SJSA1 (cell line): ENCODE measurements at places on chromosomes 4 and X.

DNA sequence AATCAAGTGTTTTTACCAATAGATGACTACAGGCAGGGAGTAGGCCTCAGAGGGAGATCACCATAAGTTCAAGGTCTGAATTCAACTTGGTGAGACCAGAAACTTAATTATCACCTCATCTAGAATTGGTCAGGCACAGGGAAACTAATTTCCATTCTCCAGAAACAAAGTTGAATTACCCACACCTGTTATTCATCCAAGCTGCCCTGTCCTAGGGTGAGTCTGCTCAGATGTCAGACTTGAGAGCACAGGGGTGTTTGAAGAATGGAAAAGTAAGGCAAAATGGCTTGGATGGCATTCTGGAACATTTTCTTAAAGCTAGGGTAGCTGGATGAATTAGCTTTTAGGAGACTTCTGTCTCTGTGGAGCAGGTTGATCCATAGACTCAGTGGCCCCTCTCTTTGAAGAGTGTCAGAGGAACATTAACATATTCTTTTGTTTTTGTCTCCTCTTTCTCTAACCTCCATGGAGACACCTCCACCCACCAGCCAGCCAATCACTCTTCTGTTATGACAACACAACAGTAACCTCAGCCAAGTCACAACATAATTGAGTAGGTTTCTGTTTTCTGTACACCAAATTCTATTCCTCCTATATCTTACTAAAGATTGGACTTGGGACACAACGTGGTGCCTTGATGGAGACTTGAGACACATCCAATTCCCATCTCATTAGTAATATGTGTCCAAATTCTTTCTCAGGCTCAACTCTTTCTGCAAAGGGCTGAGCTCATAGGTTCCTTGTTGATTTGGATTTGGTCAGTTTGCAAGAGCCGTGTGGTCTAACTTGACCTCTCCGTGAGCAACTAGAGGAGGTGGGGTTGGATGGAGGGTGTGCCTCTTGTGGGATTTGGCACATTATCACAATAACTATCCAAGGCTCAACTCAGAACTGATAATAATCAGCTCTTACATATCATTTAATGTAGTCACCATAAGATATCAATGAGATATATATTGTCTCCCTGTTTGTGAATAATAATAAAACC is 45.1 kb downstream of the VSIG4 start:
- DNase-seq, result no peak

DNA sequence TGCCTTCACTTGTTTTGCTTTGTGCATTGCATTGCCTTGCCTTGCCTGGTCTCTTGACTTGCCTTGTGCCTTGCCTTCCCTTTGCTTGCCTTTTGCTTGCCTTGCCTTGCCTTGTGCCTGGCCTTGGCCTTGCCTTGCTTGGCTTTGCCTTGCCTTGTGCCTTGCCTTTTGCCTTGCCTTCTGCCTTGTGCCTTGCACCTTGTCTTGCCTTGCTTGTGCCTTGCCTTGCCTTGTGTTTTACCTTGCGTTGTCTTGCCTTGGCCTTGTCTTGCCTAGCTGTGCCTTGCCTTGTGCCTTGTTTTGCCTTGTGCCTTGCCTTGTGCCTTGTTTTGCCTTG is 95.3 kb downstream of the TAB3 start:
- no peak for DNase-seq

- peak; percentile 36 for DNase-seq
Measured at GRCh38 chrX:121876305-121876704, 828.9 kb downstream of the GLUD2 start.

DNA sequence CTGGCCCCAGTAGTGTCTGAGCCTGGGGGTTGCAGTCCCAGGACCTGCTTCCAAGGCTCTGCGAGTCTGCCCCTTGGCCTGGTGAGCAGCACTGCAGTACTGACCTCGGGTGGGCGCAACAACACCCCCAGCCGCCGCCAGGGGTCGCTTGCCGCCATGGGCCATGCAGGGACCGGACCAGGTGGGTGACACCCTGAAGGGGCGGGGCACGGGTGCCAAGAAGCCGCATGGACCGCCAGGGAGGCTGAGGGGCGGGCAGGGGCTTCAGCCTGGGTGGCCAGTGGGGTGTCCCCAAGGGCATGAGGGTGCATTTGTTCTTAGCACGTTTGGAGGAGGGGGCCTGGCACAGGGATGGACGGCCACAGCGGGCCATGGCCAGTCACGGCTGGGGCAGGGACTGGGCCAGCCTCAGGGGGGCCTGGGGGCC is 25.0 kb downstream of the TACC3 start:
- peak; percentile 24 for DNase-seq

GRCh38 chr4:176653401-176654220 is 139.1 kb downstream of the VEGFC start:
- DNase-seq, result no peak

- no peak for DNase-seq
Measured at GRCh38 chr4:166675411-166675810, 558.9 kb downstream of the SPOCK3 start.

GRCh38 chrX:1012678-1013300 is 199.7 kb downstream of the CRLF2 start:
- no peak for DNase-seq

DNA sequence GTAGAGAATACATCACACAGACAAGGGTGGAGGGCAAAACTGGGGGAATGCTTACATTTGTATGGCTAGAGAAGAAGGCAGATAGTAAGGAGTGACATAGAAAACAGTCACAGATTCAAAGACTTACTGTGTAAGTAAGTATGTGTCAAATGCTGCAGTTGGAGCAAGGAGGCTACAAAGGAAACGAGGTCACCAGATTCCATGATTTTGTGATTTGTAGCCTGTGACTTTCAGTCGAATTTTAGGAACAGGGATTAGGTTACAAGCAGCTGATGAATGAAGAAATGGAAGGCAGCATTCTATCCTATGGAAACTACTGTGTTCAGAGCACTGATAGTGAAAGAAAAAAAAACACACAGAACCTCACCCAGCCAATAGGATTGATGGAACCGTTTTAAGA is 407.9 kb downstream of the IL15 start:
- no peak for DNase-seq

DNA sequence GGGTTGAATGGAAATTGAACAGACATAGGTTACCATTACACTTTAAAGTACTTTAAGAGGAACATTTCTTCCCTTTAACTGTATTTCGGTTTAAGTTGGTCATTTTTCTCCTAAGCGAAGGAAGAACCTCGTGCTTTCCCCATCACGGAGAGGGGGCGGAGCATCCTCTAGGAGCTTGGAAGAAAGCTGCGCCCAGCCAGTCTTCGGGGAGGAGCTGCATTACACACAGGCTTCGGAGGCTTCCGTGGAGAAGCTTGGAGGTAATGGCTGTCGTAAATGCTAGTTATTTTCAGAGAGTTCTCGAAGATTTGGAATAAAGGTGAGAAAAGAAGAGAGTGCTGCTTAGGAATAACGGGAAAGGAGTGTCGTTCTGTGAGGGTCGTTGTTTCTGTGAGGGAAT is at the start of gene PWWP3B:
PWWP3B (plus strand) TSS at position 199 of the 400 bp plus-strand sequence. CDS start 37,128 bp downstream, outside the sequence.
- DNase-seq, result no peak

GRCh38 chr4:48653217-48654014 is 126.7 kb downstream of the FRYL start:
- no peak for DNase-seq

GRCh38 chrX:132504417-132504816 is 15.6 kb upstream of the MBNL3 start:
- no peak for DNase-seq

GRCh38 chrX:112190646-112191045 is 108.1 kb upstream of the TRPC5 start:
- no peak for DNase-seq

- no peak for DNase-seq
Measured at GRCh38 chr4:102789317-102789717, 28.5 kb upstream of the MANBA start.

DNA sequence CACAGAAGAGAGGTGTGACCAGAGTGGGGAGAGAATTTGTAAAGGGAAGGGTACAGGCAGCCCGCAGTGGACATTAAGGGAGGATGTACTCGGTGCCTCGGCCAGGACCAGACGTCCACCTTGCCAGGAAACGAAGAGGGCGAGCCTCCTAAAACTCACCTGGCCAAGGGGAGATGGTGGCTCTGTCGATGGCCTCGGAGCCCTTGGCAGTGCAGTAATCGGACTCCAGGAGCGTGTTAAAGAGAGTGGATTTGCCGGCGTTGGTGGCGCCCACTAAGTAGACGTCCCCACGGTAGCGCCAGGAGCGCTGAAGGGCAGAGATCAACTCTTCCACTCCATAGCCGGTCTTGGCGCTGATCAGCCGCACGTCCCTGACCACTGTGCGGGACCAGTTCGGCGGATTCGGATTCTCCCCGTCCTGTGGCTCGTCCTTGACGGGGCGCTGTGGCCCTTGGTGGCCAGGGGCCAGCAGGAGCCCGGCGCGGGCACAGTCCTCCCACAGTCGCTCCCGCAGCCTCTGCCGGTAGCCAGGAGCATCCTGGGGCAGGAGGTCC is 1.0 kb downstream of the NOA1 start:
- DNase-seq, result peak; percentile 28

- DNase-seq, result peak; percentile 34
Measured at GRCh38 chrX:8364369-8365141, 100.1 kb upstream of the VCX3B start.

DNA sequence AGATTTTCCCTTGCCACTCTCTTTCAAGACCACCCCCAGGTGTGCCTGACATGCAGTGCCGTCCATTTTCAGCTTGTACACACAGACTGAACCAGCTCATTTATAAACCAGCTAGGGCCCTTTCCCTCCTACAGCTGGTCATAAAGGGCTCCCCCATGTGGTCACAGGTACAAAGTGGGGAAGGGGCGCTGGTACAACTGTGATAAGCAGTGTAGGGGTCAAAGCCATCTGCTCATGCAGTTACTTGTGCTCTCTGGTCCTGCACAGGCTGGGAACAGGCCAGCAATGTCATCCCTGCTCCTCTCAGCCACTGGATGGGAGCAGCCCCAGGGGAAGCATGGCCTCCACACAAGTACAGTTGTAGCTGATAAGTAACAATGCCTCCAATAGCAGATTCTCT is 20.6 kb downstream of the GABRQ start:
- DNase-seq, result no peak

GRCh38 chr4:165294907-165295306 is 32.6 kb upstream of the MSMO1 start:
- DNase-seq, result no peak

GRCh38 chrX:32937043-32937442 is 274.3 kb downstream of the DMD start:
- DNase-seq, result no peak

DNA sequence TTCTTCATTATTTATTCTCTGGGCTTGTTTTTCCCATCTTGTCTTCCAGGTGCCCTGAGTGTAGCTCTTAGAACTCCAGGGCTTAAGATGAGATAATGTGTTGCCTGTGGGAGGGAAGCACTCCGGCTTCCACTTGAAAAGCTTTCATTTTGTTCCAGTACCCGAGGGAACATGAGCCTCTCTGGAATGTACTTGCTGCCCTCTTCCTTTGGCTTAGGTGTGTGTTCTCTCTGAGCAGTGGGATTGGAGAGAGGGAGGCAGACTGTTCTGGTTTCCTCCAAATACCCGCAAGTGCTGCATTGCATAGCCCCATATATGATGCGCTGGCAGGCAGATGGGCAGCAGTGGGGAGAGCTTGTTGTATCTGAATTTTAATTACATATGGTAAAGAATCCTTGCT is 861 bp upstream of the DTHD1 start:
- DNase-seq, result no peak

GRCh38 chr4:118994030-118994429 is 105.4 kb downstream of the SYNPO2 start:
- DNase-seq, result no peak

DNA sequence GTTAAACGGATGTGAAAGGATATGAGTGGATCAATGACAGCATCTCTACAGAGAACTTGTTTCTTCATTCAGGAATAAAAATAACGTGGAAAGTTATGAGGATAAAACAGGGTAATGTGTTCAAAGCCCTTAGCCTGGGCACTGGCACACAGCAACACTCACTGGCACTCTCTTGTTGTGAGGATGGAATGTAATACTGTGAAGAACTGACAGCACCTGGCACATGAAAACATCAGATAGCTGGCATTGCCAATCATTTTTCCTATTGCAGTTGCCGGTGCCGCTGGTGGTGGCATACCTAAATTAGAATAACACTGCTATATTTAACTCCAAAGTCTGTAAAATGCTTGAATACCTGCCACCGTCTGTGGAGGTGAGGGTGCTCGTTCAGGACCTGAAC is 1061.2 kb downstream of the DMD start:
- no peak for DNase-seq

GRCh38 chr4:3707423-3708102 is 58.6 kb upstream of the ADRA2C start:
- DNase-seq, result no peak

DNA sequence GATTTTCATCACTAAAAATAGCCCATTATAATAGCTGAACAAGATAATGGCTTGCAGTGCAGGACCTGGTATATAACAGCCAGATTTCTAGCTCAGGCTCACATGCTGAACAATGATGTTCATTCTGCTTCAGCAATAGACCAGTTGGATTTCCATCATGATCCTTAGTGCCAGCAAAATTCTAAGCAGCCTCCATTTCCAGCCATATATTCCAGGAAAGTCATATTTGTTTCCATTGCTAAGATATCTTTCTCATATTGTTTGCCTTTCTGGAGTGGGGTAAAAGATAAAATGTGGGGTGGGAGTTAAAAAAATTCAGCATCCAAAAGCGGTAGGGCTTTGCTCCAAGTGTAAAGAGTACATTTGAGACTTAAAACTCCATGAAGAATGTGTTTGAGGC is 2344.1 kb downstream of the PCDH7 start:
- no peak for DNase-seq
